NCI-H2081 treated with DMSO at 0.1 percent for 48 hours (cell line): ENCODE measurements at places on chromosomes 2 and 18.

DNA sequence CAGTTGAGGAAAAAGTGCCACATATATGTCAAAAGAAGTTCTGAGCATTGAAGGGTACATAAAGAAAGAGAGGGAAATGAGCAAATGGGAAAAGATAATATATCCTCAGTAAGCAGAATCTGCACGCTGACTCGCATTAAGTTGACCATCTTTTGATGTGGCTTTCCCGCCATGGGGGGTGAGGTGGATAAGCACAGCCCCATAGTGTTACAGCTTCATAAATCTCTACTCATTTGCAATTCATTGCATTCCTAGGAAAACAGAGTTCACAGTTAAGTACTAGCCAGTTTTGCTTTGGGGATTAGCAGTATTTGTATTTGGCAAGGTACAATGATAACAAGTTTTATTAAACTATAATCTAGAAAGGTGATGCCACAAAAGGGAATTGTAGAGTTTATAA lies 814.2 kb downstream of the LRP1B start:
- DNase-seq: no peak

GRCh38 chr2:8566774-8567468 lies 114.9 kb upstream of the ID2 start:
- DNase-seq: peak; percentile 77

- DNase-seq: no peak
Measured at GRCh38 chr2:73714091-73714490, 23.1 kb downstream of the TPRKB start.

DNA sequence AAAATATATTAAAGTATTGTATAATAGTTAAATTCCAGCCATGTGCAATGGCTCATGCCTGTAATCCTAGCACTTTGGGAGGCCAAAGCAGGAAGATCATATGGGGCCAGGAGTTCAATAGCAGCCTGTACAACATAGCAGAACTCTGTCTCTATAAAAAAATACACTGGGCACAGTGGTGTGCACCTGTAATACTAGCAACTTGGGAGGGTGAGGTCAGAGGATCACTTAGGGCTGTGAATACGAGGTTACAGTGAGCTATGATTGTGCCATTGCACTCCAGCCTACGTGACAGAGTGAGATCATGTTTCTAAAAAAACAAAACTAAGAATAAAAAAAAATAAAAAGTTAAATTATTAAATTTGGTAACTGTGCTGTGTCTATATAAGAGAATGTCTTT lies 36.1 kb downstream of the ZRANB3 start:
- DNase-seq: no peak

DNA sequence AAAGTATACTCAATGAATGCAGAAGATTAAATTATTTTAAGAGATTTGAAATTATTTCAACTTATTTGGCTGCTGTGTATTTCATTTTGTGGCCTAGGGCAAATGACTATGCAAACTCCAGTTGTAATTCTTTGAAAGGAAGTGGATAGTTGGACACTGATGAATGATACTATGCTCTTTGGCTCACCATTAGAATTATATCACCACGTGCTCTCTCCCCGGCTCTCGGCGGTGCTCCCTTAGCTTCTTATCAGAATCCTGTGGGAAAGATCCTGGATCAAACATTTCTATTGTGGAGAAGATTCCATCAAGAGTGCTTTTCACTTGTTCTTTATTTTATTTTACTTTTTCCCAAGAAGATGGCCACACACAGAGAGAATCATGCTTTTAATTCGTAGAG lies 55.2 kb downstream of the ADCYAP1 start:
- no peak for DNase-seq

DNA sequence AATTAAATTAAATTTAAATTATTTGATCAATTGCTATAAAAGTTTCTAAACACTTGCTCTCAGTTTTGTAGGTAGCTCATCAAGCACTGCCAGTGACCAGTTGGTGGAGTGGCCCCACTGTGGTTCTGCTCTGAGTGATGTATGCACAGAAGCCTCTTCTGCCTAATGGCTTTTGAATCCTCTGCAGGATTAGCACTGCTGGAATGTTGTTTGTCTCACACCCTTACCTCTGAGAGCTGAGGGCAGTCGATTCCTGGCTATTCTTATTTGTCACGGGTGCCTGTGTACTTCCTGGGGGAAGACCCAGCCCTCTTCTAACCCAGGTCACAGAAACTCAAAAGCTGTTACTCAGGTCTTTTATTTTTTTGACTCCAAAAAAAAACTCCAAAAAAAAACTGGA lies 9.5 kb downstream of the CAPN14 start:
- DNase-seq: no peak

GRCh38 chr2:182448371-182448770 lies 21.5 kb upstream of the PDE1A start:
- DNase-seq: no peak

GRCh38 chr18:9771261-9771976 lies 63.3 kb downstream of the RAB31 start:
- DNase-seq: no peak

GRCh38 chr18:64180171-64180570 lies 31.3 kb upstream of the LINC00305 start:
- no peak for DNase-seq

DNA sequence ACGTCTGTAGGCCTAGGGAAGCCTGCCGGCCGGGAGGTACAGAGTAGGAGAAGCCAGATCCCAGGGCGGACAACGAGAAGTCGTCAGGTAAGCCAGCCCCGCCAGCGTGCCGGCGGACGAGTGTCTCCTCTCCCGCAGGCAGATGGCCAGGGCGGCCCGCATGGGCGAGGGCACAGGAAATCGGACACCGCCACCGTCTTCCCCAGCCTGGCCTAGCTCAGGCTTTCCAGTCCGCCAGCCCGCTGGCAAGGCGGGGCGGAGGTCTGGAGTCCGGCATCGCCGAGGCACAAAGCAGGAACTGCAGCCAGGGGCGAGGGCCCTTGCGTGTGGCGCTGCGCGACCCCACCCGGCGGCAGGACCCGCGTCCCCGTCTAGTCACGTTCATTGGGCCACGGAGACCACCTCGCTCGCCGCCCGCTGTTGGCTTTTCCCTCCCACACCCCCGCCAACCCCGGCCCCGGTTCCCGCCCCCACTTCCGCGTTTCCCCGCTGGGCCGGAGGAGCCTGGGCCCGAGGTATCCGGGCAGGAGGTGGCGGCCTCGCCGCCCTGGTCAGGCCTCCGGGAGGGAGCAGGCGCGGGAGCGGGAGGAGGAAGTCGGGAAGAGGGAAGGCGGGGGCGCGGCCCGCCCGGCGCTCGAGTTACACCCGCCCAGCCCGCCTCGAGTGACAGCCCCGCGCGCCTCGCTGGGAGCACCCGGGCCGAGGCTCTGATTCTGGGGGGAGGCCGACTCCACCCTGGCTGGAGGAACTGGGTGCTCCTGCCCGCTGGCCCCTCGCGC lies at the start of gene GPD2:
GPD2 (plus strand) TSS at position 662 of the 779 bp plus-strand sequence. CDS start 39,727 bp downstream, outside the sequence.
- no peak for DNase-seq

DNA sequence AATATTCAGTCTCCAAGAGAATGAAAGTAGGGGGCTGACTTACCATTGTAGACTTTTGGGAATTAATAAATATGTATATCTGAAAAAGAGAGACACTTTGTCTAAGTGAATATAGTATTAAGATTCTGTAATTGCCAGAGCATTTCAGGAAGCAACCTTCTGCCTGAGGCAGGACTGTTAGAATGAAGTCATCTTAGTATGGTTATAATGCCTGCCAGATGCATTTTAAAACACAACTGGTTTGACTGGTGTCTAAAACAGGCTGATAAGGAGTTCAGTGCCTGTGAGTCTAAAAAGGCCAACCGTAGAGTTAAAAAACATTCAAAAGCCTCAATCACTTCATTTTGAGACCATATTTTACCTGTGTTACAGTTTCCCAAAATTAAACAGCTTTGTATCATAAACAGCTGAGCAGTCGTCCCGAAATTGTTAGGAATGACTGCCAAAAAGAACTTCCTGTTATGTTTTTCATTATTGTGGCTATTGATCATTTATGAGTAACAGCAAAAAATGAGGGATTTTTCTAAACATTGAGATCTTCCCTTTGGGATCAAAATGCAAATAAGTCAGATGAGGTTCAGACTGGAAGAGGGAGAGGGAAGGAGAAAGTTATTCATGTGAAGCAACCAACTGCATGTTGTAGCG lies 443.9 kb downstream of the PID1 start:
- no peak for DNase-seq

DNA sequence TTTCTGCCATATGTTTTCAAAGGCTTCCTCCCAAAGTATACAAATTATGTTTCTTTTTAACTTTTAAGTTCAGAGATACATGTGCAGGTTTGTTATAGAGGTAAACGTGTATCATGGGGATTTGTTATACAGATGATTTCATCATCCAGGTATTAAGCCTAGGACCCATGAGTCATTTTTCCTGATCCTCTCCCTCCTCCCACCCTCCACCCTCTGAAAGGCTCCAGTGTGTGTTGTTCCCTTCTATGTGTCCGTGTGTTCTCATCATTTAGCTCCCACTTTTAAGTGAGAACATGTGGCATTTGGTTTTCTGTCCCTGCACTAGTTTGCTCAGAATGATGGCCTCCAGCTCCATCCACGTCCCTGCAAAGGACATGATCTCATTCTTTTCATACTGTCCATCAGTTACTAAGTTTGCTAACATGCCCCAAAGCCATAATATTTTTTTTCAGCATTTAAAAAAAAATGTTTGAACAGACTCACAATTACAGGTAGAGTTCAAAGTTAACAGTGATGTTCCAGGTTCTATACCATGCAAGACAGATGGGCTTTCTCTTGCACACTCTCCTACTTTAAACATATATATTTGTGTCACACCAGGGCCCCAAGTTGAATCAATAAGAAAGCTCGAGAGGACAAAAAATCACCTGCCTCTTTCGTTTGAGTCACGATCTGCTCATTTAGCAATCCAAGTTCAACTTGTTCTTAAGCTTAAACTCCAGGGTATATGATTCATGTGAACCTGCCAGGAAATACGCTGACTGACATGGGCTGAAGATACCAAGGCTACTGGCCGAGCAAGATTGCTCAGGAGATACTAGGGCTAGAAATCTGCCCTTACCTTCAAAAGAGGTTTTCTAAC lies 77.6 kb downstream of the AP1S3 start:
- no peak for DNase-seq

DNA sequence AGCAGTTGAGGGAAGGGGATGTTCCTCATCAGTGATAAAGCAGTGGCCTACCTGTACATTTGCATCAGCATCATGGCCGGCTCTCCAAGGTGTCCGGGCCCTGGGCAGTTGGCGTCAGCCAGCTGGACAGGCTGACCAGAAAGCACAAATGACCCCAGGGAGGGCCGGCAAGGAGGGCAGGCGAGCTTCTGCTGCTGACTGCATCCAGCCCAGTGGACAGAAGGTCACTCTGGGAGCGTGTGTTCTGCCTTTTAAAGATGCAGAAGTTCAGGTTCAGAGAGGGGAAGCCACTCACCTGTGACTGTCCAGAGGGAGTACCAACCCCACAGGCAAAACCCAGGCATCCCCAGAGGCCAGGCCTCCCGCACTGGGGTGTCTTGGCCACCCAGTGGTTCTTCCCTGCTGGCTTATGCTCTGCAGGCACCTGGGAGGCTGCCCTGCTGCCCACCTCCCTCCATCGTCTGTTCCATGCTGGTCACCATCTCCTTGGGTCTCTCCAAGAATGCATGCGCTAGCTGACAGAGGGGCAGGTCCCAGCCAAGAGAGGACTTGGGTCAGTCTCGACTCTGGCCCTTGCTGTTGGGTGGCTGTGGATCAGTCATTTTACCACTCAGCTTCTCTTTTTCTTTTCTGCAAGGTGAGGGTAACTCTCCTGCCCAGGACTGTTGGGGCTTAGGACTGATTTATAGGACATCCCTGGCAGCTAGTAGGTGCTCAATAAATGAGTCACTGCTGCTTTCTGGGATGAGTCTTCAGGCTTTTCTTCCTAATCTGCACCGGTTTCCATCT lies 89.9 kb downstream of the INHBB start:
- no peak for DNase-seq

DNA sequence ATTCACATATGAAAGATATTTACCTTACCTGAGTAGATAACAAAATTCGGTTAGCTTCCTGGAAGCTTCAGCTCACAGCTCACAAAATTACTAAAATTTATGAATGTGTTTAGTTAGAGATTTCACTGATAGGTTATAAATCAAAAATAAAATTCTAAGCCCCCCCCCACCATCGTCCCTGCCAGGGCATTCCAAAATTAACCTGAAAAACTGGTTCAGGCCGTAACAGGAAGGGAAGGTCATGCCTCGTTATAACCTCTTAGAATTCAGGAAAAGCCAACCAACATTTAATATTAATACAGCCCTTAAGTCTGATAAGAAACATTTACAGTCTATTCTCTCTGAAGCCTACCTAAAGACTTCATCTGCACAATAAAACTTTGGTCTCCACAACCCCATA lies 48.9 kb downstream of the COX7A2L start:
- no peak for DNase-seq

DNA sequence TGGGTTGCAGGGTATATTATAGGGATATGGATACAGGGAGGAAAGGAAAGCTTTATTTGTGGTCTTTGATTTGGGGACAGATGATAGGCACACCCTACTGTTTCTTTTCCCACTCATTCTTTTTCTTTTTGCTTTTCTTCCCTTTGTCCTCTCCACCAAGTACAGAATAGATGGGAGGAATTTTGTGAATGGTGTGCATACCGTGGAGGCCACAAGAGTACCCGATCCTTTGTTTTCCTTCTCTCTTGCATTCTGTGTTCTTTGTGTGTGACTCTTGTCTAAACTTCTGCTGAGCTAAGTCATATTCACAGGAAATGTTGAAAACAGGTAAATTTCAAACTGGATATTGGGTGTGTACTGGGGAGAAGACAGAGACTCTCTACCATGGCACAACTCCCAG lies 321.4 kb upstream of the SLC8A1 start:
- DNase-seq: no peak

DNA sequence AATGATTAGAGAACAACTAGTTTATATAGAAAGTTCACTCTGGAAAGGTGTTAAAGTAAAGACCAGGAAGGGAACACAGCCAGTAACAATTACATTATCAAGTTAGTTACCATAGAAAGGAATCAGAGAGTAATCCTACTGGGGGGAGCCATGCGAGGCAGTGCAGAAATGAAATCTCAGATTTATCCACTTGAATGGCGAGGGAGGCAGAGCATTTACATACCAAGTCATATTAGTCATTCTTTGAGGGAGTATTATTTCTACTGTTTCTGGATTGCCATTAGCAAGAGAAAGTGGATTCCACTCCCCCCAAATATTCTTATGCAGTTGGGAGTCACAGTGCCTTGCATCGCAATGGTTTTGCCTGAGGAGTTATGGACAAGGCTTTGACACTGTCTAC lies 472.7 kb upstream of the TRIB2 start:
- DNase-seq: no peak

- no peak for DNase-seq
Measured at GRCh38 chr18:68604256-68604655, 110.7 kb downstream of the TMX3 start.

DNA sequence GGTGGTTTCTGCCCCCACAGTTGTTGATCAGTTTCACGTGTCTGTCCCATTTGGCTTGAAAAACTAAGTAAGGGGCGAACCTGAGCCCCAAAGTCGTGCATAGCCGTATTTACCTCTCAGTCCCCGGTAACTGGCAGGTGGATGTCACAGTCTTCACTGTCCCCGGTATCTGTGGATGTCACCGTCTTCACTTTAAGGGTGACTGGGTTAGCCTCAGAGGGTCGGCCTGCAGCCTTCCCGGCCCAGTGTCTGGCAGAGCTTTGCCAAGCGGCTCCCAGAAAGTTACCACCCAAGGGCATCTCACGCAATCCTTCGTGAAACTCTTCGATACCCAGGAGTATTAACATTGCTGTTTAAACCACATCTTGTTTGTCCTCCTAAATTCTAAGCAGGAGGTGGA lies 125.3 kb upstream of the CTDP1 start:
- DNase-seq: no peak

- no peak for DNase-seq
Measured at GRCh38 chr2:2744958-2745715, 414.1 kb upstream of the MYT1L start.
